ENCODE measurements at places on chromosomes 6 and 20. TPM values are rescaled to one million over a fixed set of nuclear protein-coding genes. Genes with fewer than 3 reads are reported as not detected.

Gene IP6K3
- 0.87 TPM for total RNA-seq

Gene NKAIN2
- total RNA-seq: not detected

Gene NRSN1
- not detected for total RNA-seq

DNA sequence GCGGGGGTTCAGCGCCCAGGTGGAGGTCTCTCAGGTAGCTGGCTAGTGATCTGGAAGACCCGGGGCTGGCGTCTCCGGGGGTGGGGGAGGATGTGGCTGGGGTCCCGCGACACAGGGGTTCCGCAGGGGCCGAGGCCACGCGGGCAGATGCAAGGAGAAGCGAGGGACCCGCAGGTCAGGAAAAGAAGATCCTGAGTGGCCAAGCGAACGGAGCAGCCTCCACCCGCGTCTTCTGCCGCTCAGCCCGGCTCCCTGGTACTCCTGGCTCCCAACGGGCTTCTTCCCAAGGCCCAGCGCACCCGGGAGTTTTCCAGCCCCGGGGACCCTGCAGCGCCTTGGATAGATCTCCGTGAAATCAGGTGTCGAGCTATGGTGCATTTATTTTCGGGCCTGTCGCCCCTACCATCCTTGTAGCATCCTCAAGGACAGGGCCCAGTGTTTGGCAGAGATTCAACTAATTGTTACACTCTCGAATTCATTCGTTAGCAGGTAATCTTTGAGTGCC, 682 bp upstream of the CHD6 start:
- H3K36me3 ChIP-seq: no peaks in the 10 kb centered on the region
- H3K27me3 ChIP-seq: no peaks in the 10 kb centered on the region

DNA sequence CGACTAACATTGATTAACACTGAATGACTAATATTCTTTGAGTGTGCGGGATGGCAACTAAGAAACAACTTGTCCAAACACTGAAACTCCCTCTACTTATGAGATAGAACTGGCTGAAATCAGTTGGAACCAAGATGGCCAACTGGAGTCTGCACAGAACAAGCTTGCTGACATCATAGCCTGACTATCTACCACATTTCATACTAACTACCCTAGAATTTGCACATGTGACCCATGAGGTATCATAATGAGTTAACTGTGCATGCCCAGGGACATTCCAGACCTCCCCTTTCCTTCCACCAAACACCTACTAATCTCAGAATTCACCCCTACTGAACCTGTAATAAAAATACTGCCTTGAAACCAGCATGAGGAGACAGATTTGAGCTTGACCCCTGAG, 43.2 kb downstream of the PHIP start:
- DNase-seq: no peak
- no peak overlapping the region for H3K4me3 ChIP-seq
- no peaks in the 10 kb centered on the region for H3K36me3 ChIP-seq
- no peak overlapping the region for H3K27ac ChIP-seq

GRCh38 chr20:23568320-23568970, at the start of gene CST9L:
CST9L (minus strand) TSS chr20:23568484; CDS start chr20:23568450, 34 bp downstream.
- no peaks in the 10 kb centered on the region for H3K36me3 ChIP-seq
- H3K4me3 ChIP-seq: no peak within 1 kb of the TSS
- no peak within 1 kb of the TSS for H3K27ac ChIP-seq
- no peak for DNase-seq

DNA sequence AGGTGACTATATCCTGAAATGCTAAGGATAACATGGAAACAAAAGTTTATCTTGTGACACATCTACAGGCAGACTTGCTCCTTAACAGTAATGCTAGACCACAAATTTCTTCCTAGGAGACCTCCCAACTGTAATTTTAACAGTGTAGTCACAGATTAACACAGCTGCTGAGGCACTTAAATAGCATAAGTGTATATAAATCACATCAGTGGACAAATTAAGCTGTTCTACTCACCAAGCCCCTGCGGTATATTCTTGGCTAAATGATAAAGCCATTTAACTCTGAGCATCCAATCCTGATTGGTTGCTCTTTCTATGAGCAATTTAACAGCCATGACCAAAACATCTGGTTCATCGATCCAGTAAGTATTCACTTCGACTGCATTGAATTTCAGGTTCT, 73.3 kb upstream of the LYRM2 start:
- H3K4me3 ChIP-seq: no peak overlapping the region
- H3K27me3 ChIP-seq: no peaks in the 10 kb centered on the region
- H3K4me1 ChIP-seq: no peaks in the 10 kb centered on the region

Measured in left lung (tissue), 14 donors.